ENCODE measurements at places on chromosomes 2 and 18.

- no peak for DNase-seq
These were observed 72.8 kb upstream of the TMEFF2 start for GRCh38 chr2:192267484-192267883.

- no peak for DNase-seq
These were observed 62.8 kb upstream of the SLC39A10 start for GRCh38 chr2:195594248-195594647.

GRCh38 chr2:227406177-227407031, 18.7 kb upstream of the SCYGR1 start:
- DNase-seq = peak; percentile 46

DNA sequence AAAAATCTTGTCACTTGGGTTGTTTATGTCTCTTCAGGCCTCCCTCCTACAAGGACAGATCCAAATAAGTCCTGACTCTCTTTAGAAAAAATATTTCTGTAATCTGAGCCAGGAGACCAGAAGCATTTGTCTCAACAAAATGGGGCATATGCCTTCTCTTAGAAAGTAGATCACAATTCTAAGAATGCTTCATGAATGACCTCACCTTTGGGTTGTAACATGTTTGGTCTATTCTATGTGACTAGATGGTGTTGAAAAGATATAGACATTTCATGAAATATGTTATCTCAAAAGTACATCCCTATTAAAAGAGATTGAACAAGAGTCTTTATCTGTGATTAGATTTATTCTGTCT, 159.0 kb upstream of the SETBP1 start:
- no peak for DNase-seq

GRCh38 chr2:66445925-66446871, 11.3 kb downstream of the MEIS1 start:
- DNase-seq = peak; percentile 56

DNA sequence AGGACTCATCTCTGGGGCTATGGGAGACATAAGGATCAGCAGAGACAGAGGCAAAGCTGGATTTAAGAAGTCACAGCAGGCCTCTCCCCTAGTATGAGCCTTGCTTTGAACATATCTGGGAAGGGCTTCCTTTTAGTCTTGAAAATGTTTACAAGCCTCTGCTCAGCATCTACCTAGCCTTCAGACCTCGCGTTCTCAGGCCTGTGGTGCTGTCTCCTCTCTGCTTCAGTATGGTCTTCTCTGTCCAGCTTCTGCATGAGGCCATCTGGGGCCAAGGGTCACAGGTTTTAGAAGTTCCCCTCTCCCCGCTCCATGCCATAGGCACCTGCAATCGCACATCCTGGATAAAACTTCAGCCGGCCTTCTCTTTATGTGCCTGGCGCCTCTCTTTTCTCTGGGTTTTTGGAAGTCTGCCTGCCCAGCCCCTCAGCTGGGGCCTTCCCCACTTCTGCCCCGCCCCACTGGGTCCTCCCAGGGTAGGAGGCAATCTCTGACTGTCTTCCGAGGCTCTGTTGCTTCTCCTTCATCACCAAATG, 7.1 kb downstream of the ACTG2 start:
- no peak for DNase-seq

- DNase-seq = peak; percentile 83
These were observed at the start of gene MAP3K20 for GRCh38 chr2:173075781-173076580. MAP3K20 (plus strand) TSS chr2:173075846; CDS start chr2:173091032, 15,186 bp downstream.

DNA sequence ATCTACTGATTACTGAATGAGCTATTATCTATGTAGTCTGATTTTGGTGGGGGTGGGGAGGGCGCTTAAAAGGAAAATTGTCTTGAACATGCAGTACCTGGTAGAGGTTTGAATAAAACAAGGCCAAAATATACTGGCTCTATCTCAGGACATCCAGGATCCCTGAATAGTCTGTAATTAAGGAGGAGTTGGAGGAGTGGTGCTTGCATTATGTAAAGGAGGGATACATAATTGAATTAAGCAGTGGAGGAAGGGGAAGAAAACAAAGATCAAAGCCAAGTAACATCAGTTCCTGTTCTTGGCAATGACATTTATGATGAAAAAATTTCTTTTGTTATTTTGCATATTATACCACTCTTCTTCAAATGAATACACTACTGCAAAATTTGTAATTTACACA, 539.4 kb upstream of the ZEB2 start:
- DNase-seq = no peak

- DNase-seq = no peak
These were observed 14.7 kb downstream of the VSNL1 start for GRCh38 chr2:17555150-17555549.

DNA sequence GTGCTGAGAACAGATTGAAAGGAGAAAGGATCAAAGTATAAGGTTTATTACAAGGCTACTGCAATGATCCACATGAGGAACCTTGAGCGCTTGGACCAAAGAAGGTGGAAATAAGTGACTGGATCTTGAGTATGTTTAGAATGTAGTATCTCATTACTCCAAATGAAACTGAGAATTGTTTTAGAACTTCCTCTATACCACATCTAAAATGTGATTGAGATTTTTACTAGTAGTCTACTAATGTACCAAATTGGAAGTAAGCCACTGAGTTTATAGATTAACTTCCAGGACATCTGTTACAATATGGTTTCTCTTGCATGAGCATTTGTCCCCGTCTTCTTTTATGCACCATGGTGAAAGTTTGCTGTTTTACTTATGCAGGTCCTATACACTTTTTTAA, 300.5 kb downstream of the SUCLG1 start:
- DNase-seq = no peak

- DNase-seq = no peak
These were observed 155.7 kb downstream of the DYM start for GRCh38 chr18:49304751-49305150.

GRCh38 chr2:231198291-231199173, at the start of gene ARMC9:
ARMC9 (plus strand) TSS chr2:231198631; CDS start chr2:231206239, 7,608 bp downstream.
- peak; percentile 84 for DNase-seq

- peak; percentile 72 for DNase-seq
These were observed 35.3 kb downstream of the NHEJ1 start for GRCh38 chr2:219125225-219125885.

GRCh38 chr18:31269566-31269965, 48.4 kb upstream of the DSG1 start:
- no peak for DNase-seq

- DNase-seq = no peak
These were observed 86.7 kb upstream of the B3GNT7 start for GRCh38 chr2:231308631-231309428.

GRCh38 chr2:172457536-172457935, 30.1 kb downstream of the ITGA6 start:
- DNase-seq = no peak

DNA sequence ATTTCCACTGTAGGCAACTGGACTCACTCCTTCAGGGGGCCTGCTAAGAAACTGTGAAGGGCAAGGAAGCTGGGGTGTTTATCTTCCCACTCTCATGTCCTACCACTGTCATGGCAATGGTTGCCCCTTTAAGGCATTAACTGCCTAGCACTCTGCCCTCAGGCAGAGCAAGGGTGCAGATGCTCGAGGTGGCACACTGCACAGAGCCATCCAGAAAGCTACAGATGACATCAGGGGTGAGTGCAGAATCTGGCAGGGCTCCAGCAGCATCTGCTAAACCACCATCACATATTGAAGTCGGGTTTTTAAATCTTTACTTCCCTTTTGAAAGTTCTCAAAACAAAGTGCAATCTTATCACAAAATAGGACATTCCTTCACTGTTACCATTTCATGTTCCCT, 75.4 kb downstream of the RAPGEF4 start:
- DNase-seq = no peak

- DNase-seq = no peak
These were observed 14.1 kb downstream of the MC4R start for GRCh38 chr18:60358516-60358915.

DNA sequence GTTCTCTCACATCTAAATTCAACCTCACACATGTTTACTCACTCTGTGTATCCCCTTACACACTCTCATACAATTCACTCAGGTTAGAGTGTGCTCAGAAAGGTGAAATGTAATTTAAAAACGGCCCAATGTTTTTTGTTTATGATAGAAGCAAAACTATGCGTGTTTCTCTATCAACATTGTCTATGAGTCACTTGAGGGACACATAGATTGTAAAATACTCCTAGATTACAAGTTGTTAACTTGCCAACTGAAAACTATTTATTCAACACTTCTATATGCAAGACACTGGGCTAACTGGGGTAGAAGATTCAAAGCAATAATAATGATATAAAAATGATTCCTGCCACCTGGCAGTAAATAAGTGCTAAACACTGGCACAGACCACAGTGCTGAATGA, 24.6 kb downstream of the CCDC195 start:
- no peak for DNase-seq

- no peak for DNase-seq
These were observed 72.0 kb upstream of the FN1 start for GRCh38 chr2:215507836-215508235.

DNA sequence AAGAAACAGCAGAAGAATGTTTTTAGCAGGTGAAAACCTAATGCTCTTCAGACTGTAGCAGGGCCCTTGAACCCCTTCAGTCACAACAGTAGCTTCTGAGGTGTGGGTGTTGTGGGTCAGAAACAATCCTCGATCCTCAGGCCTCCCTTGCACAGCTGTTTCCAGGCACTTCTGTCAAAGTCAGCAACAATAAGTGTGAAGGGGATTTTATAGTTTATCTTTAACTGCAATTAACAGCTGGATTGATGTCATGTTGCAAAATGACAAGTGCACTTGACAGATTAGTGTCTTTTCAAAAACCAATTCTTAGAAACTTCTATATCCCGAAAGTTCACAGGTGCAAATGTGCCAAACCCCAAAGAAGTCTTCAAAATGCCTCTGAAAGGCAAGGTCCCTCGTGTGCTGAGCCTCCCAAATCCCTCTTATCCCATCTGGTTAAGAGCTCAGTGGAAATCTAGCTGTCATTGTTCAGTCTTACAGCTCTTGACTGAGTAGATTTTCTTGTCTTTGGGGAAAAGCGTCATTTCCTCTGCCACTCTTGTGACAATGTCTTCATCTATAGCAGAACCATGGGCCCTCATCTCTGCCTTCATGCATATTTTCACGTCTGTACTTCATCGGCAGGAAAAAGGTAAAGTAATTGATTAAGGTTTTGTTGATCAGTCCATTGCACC, 29.6 kb downstream of the M1AP start:
- DNase-seq = no peak

GRCh38 chr2:133829450-133830020, 261.3 kb upstream of the NCKAP5 start:
- no peak for DNase-seq

DNA sequence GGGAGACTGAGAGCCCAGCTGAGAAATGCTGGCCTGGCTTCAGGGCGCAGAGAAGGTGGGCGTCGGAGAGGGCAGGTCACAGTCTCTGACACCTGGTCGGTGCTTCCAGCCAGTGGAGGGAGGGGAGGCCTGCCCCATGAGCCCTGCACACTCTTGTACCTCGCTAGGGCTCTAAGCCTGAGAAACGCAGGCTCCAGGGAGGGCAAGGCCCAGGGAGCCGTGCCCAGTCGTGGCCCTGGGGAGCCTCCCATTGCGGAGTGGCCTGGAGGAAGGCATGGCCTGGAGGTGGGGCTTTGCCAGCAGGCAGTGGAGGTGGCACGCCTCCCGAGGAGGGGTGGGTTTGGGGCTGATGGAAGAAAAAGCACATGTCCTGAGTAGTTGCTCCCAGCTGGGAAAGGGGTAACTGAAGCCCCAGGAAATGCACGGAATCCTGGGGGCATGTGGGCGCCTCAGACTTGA, 39.0 kb downstream of the MTERF4 start:
- DNase-seq = no peak

DNA sequence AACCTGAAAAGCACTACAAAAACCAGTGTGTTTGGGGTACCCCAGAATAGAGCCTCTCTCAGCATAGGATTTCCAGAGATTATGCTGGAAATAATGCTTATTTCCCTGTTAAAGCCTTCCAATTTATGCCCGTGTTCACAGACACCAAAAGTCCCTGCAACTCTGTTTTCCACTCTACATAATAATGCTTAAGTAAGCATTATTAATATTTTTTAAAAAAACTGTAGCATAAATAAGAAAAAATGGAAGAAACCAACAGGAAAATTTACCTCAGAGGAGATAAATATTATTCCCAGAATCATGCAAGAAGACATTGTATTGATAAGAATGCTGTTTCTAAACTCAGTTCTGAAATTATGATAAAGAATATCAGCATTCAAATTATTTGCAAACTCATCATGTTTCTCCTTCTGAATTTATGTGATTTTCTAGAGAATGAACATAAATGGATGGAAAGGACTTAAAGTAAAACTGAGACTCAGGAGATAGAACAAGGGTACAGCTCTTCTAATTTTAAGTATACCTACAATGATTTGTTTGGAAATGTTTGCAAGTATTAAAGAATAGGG, 241.7 kb downstream of the LRP1B start:
- no peak for DNase-seq

DNA sequence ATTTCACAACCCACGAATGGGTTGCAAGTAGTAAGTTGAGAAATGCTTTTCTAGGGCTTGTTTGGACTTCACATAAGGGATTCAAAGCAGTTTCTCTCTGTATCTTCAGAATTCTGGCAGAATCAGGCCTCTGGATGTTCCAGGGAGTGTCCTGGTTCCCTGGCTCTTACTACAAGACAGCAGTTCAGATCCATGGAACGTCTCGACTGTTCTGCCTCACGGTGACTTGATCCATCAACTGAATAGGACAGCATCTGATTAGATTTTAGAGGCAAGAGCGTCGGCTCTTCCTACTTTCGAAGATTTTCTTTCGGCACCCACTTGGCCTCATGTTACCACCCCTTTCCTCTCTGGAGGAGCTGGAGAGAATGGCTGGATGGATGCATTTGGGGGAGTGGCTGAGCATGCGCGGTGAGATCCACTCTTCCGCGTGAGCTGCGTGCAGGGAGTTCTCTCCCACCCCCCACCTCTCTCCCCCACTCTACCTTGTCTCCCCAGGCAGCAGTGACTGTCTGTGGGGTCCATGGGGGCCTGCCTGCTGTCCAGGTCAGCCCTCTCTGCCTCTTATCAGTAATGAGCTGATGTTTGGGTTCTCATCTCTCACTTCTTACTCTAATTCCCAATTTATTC, 132.5 kb downstream of the VAPA start:
- DNase-seq = no peak

DNA sequence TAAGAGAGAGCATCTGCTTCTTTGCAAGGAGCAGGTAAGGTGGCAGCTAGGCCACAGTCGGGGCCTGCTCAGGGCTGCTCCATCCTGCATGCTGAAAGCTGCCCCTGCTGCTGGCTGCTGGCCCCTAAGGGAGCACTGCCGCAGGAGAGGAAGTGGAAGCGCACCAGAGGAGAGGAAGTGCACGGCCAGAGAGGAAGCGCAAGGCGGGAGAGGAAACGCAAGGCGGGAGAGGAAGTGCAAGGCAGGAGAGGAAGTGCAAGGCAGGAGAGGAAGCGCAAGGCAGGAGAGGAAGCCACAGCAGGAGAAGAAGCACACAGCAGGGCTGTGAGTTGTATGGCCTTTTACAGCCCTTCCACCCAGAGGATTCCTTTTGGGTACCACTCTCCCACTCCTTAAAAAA, 539.0 kb upstream of the TNP1 start:
- peak; percentile 57 for DNase-seq
